MCF 10A (cell line): ENCODE measurements at places on chromosomes 6 and 20.

DNA sequence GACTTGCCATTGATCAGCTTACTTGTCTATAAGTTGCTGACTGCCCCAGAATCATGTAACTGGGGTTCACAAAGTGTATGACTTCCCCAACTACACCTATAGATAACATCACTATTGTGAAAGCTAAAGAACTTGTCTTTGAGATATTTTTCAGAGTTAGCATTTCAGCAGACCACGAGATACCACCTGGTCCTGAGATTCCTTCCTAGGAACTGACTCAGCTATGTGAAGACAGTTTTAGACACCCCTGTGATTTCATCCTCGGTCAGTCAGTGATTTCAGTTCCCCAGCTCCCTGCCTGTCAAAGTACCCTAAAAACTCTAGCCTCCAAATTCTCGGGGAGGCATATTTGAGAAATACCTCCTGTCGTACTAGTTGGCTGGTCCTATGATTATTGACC, 62.4 kb downstream of the TXNDC5 start:
- DNase-seq = no peak

- peak; percentile 81 for DNase-seq
These were observed 30.8 kb downstream of the IL20RA start for GRCh38 chr6:137013738-137014602.

GRCh38 chr20:8021541-8022269, 2.1 kb upstream of the TMX4 start:
- no peak for DNase-seq

- DNase-seq = no peak
These were observed 552.3 kb upstream of the JARID2 start for GRCh38 chr6:14693301-14694192.

DNA sequence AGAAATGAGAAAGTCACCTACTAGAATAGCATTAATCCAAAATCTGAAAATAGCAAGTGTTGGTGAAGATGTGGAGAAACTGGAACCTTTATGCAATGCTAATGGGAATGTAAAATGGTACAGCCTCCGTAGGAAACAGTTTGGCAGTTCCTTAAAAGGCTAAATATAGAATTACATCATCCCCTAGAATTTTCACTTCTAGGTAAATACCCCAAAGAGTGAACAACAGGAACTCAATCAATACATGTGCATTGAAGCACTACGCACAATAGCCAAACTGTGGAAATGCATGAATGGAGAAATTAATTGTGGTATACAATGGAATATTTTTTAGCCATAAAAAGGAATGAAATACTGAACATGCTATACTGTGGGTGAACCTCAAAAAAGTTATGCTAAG, 982.0 kb upstream of the FLRT3 start:
- no peak for DNase-seq

DNA sequence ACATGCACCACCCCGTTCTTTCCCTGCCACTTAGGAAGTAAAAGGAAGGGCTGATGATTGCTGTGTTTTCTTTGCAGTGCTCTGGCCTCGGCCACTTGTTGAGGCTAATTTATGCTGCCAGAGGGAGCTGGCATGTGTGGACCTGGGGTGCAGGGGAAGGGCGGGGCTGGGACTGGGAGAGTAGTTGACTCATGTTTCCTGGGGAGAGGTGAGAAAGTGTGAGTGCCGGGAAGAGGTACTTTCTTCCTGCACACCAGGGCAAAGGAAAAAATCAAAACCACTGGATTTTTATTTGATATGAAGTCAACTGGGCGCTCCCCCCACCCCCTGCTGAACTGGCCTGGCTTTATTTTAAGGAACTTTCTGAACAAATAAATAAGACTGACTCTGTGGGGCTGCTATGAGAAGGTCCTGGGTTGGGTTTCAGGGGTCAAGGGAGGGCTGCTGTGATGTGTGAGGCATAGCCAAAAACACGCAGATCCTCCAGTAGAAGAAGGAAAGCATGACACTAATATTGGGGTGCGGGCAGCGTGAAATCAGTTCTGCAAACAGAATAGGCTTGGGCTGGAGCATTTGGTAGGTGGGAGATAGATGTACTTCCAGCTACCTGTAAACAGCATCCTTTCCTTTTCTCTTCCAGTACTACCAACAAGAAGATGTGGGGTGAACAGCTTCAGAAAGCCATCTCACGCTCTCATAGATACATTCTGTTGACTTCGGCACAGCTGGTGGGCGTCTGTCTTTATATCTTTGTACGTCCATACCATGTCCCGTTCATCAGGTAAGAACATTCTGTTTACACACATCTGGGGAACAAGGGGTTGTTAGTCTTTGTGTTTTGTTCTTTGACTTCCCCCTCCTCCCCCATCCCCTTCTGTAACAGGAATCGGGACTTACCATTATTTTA, 87.5 kb downstream of the SYNJ2 start:
- DNase-seq = peak; percentile 93

GRCh38 chr6:40588480-40588879, 1.3 kb upstream of the LRFN2 start:
- no peak for DNase-seq

DNA sequence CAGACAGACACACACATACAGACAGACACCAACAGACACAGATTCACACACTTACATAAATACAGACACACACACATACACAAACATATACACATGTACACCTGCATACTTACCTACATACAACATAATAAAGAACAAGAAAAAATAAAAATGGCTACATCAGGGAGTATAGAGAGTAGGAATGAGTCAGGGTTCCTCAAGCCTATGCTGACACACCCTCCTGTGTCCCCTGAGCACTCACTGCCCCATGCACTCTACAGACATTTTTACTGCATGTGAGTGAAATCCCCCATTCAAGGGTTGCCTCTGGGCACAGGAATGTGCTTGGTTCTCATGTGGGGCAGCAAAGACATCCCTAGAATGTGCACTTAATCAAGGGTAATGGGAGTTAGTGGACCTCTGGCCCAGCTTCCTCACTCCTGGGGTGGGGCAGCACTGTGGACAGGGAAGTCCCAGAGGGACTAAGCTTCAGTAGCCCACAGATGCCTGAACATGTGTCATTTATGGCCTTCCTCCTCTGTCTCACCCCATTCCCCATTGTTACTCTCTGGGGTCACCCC, 185.9 kb upstream of the FOXA2 start:
- no peak for DNase-seq

DNA sequence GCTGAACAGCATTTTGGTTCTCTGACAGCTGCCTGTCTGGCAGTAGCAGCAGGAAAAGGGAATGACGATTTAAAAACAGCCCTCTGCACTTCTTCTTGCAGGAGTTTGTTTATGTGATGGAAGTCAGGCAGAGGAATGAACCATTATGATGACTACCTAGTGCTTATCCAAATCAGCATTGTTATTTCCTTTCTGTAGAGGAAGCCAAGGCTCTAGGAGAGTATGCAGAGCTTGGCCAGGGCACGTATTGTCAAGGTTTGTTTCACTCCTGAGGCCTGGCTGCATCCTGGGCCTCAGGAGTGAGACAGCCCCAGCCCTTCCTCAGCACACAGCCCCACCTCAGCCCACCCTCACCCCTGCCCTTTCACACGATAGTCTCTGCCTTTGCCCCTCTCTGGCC, 68.5 kb downstream of the FAM229B start:
- no peak for DNase-seq

- DNase-seq = no peak
These were observed 157.7 kb downstream of the PREX1 start for GRCh38 chr20:48669946-48670605.

DNA sequence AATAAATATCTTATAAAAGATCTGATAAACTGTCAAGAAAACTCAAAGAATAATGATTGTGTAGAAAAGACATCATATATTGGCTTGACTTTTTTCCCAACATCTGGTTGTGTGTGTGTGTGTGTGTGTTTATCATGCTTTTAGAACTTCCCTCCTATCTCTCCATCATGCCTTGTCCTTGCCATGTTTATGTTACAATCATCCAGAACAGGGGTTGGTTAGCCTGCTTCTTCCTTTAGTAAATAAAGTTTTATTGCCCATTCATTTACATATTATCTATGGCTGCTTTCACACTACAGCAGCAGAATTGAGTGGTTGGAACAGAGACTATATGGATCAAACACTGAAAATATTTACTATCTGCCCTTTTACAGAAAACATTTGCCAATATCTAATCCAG, 52.8 kb upstream of the RIPOR2 start:
- no peak for DNase-seq

DNA sequence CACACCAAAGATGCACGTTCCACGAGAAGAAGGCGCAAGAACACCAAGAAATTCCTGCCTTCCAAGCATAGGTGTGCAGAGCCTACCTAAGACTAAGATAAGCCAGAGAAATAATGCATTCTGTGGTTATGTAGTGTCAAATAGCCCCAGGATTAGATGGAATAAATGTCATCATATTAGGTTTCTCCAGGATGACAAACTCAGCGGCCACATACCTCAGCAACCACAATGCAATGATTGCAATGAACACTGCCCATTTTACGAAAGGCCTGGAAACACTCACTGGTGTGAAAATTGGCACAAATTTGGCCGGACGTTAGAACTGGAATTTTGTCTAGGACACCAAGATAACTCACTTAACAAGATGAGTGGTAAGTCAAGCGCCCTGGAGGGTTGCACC, 129.7 kb downstream of the SLC22A3 start:
- peak; percentile 69 for DNase-seq

- no peak for DNase-seq
These were observed 32.6 kb downstream of the SERINC1 start for GRCh38 chr6:122438975-122439374.

GRCh38 chr6:108395297-108395696, 100.4 kb downstream of the AFG1L start:
- no peak for DNase-seq

DNA sequence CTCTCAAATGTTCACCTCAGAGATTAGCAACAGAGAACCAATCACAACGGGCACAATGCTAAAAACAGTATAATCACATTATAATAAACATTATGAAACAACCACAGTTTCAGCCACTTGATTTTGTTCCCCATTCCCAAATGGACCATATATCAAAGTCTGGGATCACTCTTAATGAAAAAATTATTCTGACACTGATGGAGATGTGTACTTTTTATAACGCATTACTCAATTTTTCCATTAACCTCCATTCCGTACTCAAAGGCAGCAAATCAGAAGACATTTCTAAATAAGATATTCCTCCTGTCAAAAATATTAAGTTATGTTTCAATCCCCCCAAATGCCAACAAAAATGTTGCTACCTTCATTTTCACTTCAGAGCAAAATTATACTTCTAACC, 2.8 kb downstream of the CPNE1 start:
- DNase-seq = no peak

GRCh38 chr20:78338-78737, 9.1 kb upstream of the DEFB125 start:
- DNase-seq = no peak
